ENCODE measurements at places on chromosomes 5 and 9. TPM values are rescaled to one million over a fixed set of nuclear protein-coding genes. Genes with fewer than 3 reads are reported as not detected.

The KCNN2 gene
- total RNA-seq, result 17.4 TPM

The IL33 gene
- total RNA-seq, result 8.7 TPM

The PAEP gene
- total RNA-seq, result not detected

The GPR151 gene
- not detected for total RNA-seq

The DOCK8 gene
- 10.0 TPM for total RNA-seq

The LTC4S gene
- total RNA-seq, result 0.73 TPM

The PCDHGA7 gene
- 0.37 TPM for total RNA-seq

The ASS1 gene
- 607 TPM for total RNA-seq

The NMUR2 gene
- total RNA-seq, result not detected

The GRIN3A gene
- 0.09 TPM for total RNA-seq

The MED27 gene
- total RNA-seq, result 6.7 TPM

The SYNPO gene
- total RNA-seq, result 35.6 TPM

The KIF24 gene
- 0.24 TPM for total RNA-seq

The NUDT2 gene
- 11.6 TPM for total RNA-seq

The SNX18 gene
- 20.9 TPM for total RNA-seq

The ASTN2 gene
- 3.0 TPM for total RNA-seq

The IL5 gene
- not detected for total RNA-seq

The POLR1E gene
- 17.5 TPM for total RNA-seq

The PLAC8L1 gene
- total RNA-seq, result not detected

The PCDHGA6 gene
- 0.66 TPM for total RNA-seq

The SLC45A2 gene
- total RNA-seq, result 0.46 TPM

The TAF1L gene
- not detected for total RNA-seq

The MARVELD2 gene
- 25.2 TPM for total RNA-seq

All from right lobe of liver (tissue), 6 donors.